Transverse colon (tissue), 4 donors: ENCODE measurements at places on chromosomes 12 and 14. TPM values are rescaled to one million over a fixed set of nuclear protein-coding genes. Genes with fewer than 3 reads are reported as not detected.

ANO4 gene
- 0.14 TPM for total RNA-seq

FAM161B gene
- total RNA-seq, result 4.1 TPM

SERPINA9 gene
- total RNA-seq, result not detected

PLEKHG7 gene
- 3.0 TPM for total RNA-seq

ABHD12B gene
- total RNA-seq, result 7.9 TPM

PRICKLE1 gene
- 1.2 TPM for total RNA-seq

E2F7 gene
- not detected for total RNA-seq

TTC6 gene
- total RNA-seq, result 1.5 TPM

TEX52 gene
- total RNA-seq, result not detected

IFT81 gene
- 14.8 TPM for total RNA-seq

TMEM132C gene
- total RNA-seq, result 1.6 TPM

CCDC177 gene
- total RNA-seq, result not detected

- DNase-seq, result no peak
These were observed 13.9 kb upstream of the NUDT4 start for GRCh38 chr12:93363841-93364297.

DNA sequence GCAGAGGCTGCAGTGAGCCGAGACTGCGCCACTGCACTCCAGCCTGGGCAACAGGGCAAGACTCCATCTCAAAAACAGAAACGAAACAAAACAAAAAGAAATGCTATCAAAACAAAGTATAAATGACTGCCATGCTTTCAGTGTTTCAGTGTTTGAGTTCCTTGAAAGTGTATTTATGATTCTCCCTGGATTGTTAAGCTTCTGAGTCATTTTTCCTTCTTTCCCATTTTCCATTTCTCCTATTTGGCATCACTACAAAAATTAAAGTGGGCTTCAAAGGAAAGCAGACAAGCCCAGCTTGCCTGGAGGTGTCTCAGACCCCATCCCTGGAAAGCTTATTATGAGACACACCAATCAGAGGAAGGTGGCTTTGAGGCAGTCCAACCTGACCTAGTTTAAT lies 35.1 kb downstream of the NIN start:
- no peak for DNase-seq

GRCh38 chr14:80621701-80622100 lies 319.8 kb downstream of the CEP128 start:
- no peak for DNase-seq

DNA sequence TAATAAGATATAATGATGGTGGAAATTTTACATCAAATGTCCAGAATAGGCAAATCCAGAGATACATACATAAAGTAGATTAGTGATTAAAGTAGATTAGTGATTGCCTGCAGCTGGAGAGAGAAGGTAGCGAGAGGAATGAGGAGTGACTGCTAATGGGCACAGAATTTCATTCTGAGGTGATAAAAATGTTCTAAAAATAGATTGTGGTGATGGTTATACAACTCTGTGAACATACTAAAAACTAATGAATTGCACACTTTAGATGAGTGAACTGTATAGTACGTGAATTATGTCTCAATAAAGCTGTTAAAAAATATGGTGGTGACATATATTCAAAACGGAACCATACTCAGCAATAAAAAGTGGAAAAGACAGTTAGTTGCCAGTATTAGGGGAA lies 41.7 kb downstream of the PPP2R5E start:
- no peak for DNase-seq

- DNase-seq, result no peak
These were observed 22.3 kb downstream of the FBXW8 start for GRCh38 chr12:116933091-116933490.

DNA sequence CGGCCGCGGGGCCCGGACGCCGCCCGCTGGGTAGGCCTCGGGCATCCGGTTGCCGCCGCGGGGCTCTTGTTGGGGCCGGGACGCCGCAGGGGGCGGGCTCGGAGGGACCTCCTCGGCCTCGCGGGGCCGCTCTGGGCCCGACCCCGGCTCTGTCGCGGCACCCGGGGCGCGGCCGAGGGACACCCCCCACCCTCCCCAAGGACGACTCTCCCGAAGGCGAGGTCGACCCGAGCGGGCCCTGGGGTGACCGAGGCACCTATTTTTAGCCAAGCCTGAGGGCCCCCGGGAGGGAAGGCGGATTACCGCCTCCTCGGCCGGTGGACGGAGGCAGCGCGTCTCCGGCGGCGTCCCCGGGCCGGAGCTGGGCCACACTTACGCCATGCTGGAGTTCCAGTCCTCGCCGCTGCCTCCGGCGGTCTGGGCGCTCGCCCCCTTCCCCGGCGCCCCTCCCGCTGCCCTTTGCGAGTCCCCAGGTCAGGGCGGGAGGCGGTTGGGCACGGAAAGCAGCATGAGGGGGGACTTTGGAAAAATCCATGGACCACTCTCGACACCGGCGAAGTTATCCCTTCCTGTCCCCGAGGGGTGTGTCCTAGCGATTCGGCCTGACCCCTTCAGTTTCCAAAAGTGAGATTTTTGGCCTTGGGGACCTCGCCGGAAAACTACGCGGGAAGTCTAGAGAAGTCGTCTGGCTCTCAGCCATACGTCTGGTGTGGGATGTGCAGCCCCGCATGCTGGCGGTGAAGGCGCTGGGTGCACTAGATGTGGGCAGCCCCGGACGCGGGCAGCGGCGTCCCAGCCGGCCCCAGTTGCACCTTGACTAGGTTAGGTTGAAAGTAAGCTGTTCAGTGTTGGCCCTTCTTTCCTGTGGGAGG lies 699 bp downstream of the KTN1 start:
- peak; percentile 47 for DNase-seq

DNA sequence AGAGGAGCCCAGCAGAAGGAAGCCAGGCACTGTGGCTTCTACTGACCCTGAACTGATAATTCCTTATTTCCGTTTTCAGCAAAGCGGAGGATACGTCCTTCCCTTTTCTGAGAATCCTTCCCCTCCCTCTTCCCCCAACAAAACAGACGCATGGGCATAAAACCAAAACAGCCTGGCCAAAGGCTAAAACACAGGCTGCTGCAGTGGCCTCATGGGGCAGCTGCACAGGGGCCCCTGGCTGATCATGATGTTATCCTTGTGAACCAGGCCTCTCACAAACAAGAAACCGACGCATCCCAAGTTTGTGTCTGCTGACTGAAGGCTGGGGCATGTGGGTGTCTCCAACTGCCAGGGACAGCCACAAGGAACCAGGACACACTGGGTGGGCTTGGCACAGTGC lies 23.4 kb upstream of the STON2 start:
- DNase-seq, result no peak

GRCh38 chr12:104747330-104747729 lies 210.8 kb downstream of the SLC41A2 start:
- no peak for DNase-seq

GRCh38 chr12:43789941-43790340 lies 16.2 kb downstream of the TWF1 start:
- no peak for DNase-seq

DNA sequence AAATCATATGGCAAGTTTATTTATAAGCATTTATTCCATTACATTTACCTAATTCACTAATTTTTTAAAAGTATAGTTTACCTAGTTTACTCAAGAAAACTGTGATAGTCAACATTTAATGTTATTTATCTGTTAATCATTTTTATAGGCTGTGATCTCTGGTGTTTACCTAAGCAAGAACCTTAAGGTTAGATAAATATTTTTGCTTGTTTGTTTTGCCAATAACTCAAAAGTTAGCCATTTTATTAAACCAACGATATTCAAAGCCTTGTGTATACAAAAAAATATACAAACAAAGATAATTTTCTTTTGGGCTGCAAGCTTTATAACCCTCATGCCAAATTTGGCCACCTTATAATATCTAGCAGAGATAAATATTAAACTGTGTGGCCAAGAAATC lies 157.3 kb downstream of the SLCO1B3 start:
- no peak for DNase-seq

- peak; percentile 69 for DNase-seq
These were observed 608 bp downstream of the PTGES3 start for GRCh38 chr12:56687223-56688128.

DNA sequence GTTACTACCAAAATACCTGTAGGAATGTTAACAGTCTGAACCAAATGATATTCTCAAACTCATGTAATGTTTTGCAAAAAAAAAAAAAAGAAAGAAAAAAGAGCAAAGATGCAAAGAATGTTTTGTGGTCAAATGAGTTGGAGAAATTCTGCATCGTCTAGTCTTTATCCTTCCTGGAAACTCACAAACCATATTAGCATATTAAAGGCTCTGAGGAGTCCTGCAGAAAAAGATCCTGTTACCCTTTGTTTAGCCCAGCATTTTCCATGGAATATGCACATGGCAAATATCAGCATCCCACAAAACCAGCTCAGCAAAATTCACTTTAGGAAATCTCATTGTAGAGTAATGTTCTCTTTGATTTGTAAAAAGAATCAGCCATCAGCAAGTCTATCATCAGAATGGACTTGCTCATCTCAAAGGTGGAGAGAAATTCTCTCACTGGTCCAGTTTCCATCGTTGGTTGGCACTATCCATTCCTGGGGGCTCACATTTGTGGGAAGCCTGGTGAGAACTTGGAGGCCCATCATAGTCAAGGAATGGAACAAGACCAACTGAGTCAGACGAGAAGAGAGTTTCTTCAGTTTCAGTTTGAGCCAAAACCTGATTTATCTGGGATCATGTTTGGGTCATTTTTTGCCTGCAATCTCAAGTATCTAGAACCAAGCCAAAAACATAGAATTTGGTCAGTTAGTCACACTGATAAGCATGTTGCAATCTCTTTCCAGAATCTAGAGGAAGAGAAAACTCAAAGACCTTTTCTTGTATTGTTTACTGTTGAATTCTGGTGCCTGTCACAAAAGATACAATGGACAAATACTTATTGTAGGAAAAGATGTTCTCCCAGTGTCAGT lies 129.8 kb downstream of the TBX5 start:
- DNase-seq, result no peak

- no peak for DNase-seq
These were observed 51.7 kb downstream of the KANSL2 start for GRCh38 chr12:48630346-48630745.

DNA sequence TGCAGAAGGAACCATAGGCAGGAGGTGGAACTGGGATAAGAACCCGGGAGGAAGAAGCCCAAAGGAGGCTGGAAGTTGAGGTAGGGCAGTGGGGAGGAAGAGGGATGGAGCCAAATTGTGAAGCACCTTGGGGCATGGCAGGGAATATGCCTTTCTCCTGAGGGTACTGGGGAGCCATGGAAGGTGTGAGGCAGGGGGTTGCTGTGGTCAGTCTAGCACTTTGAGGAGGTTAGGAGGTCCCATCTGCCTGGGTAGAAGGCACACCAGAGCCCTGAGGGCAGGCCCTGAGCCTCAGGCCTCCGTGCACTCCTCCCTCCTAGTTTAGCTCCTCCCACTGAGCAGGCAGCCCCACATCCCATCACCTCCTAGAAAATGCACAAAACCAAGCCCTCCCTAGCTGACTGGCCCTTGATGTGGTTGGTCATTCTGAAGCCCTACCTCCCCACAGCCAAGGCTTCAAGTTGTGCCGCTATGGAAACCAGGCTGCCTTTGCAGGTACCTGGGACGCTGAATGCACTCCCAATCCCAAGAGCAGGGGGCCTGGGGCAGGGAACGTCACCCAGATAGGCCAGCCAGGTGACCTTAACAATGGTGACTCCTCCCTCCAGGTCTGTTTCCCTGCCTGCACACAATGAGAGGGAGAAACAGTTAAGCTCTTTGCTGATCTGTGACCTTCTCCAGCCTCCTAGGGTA lies 15.1 kb downstream of the PHETA1 start:
- DNase-seq, result no peak

- DNase-seq, result no peak
These were observed at the start of gene OR11H7 for GRCh38 chr14:20228681-20229080. Gene OR11H7, plus strand, starts transcription at chr14:20228981.

DNA sequence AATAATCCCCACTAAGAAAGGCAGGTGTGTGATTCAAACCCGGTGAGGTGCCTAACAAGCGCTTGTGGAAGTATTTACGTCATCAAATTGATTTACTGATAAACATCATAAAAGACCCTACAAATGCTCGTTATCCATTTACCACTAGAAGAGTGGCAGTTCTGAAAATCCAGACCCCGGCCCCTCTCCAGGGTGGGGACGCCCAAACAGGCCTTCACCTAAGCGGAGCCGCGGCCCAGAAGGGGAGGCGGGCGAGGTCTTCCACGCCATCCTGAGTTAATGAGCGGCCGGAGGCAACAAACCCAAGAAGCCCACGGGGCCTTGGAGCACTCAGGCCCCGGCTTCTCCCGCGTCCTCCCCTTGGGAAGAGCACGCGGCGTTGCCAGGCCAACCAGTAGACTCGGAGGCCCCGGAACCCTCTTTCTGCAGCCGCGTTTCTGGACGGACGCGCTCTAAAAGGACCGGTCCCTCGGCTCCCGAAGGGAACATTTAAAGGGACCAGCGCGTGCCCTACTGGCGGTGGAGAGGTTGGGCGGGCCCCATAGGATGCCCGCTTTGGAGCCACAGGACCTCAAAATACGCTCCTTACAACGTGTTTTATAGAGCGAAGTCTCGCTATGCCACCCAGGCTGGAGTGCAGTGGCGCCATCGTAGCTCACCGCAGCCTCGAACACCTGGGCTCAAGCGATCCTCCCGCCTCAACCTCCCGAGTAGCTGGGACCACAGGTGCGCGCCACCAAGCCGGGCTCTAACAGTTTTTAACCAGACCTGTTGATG lies 3.5 kb downstream of the PTPN21 start:
- DNase-seq, result peak; percentile 84

DNA sequence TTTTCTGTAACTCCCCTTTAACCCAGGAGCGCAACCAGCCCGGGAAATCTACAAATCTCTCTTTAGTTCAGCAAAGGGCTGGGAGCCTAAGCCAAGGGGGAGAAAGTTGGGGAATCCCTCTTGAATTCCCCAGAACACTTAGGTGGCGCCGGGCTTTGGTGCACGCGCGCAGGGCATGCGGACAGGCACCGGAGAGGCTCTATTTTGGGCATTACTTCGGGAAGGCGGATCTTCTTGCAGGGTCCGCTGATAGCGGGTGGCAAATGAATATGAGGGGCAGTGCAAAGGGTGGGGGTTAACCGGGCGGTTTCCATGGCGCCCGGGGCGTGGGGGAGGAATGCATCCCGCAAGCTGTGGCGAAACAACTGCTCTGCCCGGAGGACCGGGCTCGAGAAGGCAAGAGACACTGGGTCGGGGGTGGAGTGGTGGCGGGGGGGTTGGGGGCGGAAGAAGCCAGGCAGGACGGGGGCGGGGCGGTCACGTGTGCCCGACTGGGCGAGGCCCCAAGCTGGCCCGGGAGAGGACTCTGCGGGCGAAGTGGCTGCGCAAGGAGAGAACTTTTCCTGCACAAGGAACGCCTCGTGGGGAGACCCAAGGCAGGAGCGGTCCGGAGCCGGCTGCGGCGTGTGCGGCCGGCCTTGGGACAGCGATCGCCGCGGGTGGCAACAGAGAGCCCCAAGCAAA lies at the start of gene FLVCR2:
FLVCR2 (plus strand) TSS at position 519 of the 684 bp plus-strand sequence. CDS start 353 bp downstream, outside the sequence.
- DNase-seq, result peak; percentile 91

GRCh38 chr12:109741970-109742703 lies 28.5 kb downstream of the FAM222A start:
- DNase-seq, result no peak

GRCh38 chr12:23810329-23810902 lies 139.1 kb downstream of the SOX5 start:
- DNase-seq, result no peak

- DNase-seq, result peak; percentile 91
These were observed 25.2 kb upstream of the KRT78 start for GRCh38 chr12:52873832-52874572.
